ENCODE measurements at places on chromosomes 3 and 15.

DNA sequence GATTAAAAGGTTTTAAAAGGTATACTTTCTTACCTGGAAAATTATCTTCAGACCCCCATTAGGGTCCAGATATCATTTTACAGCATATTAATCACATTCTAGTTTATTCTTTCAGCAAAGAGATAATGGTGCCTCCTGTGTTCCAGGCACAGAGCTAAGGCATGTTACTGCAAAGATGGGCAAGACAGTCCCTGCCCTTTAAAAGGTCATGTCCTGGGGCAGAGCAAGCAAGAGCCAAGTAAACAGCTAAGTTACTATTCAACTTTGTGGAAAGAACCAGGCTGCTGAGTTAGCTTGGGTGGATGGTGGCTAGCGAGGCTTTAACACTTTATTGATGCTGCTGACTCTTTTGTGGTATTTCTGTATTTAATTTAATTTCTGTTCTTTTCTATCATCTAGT lies 75.0 kb downstream of the LRRC28 start:
- DNase-seq, result no peak

GRCh38 chr3:117393119-117393518 lies 683.5 kb downstream of the TUSC7 start:
- DNase-seq, result no peak

DNA sequence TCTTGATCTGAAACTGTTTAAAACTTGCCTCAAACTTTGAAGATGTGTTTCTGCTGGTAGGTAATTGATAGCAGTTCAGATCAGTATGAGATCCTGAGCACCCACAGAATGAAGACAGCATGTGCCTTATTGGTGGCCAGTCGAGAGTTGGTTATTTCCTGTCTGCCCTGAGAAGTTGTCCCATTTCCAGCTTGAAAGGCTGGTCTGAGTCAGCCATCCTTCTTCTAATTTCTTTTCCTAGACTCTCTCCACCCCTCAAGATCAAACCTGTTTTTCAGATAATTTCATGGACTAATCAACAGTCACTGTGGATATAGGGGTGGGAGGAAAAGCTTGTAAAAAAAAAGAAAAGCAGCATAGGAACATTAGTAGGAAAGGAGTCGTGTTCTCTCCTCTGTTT lies 464.4 kb downstream of the FOXP1 start:
- peak; percentile 37 for DNase-seq

DNA sequence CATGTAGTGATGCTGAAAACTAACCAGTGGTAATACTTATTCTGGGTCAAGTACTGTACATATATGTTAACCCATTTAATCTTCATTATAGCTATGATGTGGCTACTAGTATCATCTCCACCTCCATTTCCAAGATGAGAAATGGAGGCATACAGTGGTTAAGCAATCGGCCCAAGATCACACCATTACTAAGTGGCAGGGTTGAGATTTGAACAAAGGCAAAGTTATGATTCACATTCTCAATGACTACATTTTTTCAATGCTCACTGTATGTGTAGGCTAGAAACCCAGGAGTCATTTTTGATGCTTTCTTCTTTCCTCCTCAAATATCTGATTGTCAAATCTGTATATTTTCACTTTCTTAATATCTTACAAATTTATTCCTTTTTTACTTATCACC lies 30.2 kb downstream of the ABI3BP start:
- no peak for DNase-seq

- DNase-seq, result no peak
These were observed 53.0 kb downstream of the SUCLG2 start for GRCh38 chr3:67601385-67601784.

- DNase-seq, result no peak
These were observed 45.4 kb upstream of the TRAK1 start for GRCh38 chr3:42045708-42046243.

- DNase-seq, result no peak
These were observed 41.2 kb upstream of the IGSF10 start for GRCh38 chr3:151501923-151502632.

DNA sequence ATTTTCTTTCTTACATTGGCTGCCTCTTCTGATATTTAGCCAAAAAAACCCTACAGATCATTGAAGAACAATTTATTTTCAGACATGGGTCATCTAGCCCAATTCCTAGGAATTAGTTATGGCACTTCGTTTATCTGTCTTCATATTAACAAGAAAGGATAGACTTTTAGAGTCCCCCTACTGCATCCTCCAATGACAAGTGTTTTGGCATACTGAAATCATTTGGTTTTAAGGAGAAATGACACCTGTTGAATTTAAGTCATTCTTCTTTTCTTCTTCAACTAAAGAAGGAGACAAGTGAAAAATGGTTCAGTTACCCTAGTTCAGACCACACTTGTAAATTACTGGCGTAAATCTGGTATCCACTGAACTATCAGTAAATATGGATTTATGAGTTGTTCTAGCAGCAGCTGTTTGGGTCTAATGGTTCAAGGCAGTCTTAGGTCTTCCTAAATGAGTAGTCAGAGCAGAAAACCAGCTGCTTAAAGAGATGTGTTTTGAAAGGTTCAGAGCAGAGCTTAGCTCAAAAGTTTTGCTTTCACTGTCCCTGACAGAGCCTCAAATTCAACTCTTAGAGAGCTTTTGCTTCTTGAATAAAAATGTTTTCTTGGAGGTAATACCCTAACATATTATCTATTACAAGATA lies 5.6 kb downstream of the VGLL3 start:
- DNase-seq, result no peak

DNA sequence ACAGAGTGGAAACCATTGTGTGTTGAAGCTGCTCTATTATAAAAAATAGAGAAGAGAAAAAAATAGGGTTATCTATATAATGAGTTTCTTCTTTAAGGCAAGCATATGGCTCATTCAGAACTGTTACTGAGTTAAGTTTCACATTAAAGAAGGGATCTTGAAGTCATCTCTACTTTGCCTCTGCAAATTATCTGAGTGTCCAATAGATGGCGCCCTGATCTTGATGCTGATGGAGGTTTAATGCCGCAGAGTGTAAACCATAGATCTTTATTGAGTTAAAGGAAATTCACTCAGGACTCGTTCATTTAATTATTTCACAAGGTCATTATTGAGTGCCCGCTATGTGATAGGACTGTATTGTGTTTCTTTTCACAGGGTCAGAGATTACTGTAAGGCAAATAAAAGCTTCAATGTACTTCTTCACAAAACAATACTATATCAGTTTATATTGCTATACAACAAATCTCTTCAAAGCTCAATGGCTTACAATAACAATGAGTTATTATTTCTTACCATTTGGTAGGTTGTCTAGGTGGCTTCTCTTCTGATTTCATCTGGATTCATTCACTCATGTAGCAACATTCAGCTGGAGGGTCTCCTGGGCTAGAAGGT lies 171.4 kb downstream of the NSUN3 start:
- DNase-seq, result peak; percentile 54

DNA sequence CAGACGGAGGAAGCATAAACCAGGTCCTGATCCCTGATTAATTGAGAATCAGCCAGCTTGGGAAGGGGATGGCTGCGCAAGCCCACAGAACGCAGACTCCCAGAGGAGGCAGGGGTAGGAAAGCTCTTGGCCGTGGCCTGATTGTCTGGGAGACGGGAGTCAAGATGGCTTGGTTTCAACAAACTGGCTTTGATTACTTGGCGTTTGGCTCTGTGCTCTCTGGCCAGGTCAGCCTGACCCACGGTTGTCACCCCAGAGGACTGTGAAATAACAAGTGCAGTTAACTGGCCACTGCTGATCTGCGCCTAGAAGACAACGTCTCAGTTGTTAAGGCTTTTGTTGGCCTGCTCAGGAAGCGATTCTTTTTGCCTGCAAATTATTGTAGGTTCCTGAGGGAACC lies 387.0 kb upstream of the PROK2 start:
- DNase-seq, result no peak

DNA sequence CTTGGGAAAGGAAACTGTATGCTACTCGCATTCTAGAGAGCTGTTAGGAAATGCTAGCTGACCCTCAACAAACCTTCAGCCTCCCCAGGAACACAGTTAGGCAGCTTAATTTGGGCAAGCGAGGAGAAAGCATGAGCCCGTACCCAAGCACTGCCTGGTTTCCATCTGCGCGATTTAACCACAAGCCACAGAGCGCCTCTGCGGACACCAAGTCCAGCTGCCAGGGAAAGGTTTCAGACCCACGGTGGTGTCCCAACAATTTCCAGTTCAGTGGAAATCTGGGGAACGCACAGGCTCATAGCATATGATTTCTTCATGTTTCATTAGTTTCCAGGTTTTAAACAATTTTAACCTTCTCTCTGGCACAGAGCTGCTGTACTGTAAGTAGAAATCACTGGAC lies 617.6 kb downstream of the FHIT start:
- DNase-seq, result peak; percentile 81
